Urinary bladder (tissue), 4 donors: ENCODE measurements at places on chromosomes 7 and 10. TPM values are rescaled to one million over a fixed set of nuclear protein-coding genes. Genes with fewer than 3 reads are reported as not detected.

EGR2 gene
- 2.3 TPM for total RNA-seq

- no peak for DNase-seq
Observed at GRCh38 chr10:97333351-97333600, 1.3 kb downstream of the FRAT2 start.

TMEM213 gene
- total RNA-seq, result not detected

GRCh38 chr7:80971225-80971624, 52.4 kb upstream of the SEMA3C start:
- no peak for DNase-seq

- DNase-seq, result no peak
Observed at GRCh38 chr10:118259288-118259906, 82.7 kb downstream of the FAM204A start.

DNA sequence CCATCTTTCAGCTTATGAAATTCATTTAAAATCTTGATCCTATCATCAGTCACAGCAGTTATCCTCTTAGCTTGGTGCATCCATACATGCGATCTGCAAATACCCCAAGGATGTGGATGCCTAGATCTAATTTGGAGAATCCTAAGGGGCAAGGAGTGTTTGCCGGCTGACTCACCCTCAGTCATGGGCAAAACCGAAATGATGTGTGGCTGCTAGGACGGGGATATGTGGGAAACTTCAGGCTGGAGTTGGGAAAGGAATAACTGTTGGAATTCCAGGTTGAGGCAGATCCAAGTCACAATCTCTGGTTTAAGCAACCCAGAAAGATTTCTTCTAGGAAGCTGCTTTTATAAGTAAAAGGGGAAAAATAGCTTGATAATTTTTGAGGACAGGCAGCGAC, 19.7 kb upstream of the GOT1 start:
- DNase-seq, result no peak

AZGP1 gene
- 1.9 TPM for total RNA-seq

CC2D2B gene
- 13.1 TPM for total RNA-seq

MKX gene
- total RNA-seq, result 6.2 TPM

DNA sequence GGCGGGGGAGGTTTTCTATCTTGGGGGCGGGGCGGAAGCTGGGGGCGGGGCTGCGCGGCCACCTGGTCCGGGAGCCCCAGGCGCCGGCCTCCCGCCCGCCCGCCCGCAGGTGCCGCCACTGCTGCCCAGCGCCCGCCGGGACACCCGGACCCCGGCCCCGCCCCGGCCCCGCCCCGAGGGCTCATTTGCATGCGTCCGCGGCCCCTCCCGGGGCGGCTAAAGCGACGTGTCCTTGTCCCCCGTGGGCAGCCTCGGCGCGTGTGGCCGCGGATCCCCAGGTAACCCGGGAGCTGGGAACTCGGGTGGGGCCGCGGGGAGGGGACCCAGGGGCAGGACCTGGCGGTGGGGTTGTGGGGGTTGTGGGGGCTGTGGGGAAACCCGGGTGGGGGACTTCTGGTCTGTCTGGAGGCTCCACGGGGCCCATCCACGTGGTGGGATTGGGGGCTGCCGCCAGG, at the start of gene BHLHA15:
Gene BHLHA15, plus strand, starts transcription at position 219 of the 455 bp plus-strand sequence. CDS start 871 bp downstream, outside the sequence.
- DNase-seq, result no peak

DNA sequence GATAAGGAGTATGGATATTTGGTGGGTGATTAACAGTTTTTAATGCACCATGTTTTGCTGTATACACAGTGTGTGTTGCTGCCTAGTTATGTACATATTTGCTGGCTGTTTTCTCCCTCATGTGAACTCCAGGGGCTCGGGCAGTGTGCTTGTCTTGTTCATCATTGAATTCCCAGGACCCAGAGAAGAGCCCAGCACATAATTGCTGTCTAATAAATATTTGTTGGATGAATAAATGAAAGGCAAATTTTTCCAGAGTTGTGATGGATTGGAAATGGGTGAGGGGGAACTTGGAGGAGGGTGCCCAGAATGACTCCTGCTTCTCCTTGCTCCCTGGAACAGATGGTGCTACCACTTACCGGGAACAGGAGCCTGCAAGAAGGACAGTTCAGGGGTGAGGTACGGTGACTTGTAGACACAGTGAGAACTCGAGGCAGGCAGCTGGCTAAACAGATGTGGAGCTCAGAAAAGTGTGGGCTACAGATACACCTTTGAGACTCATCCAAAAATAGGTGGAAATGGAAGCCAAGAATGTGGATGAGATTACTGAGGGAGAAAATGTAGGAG, 586.8 kb upstream of the MGMT start:
- no peak for DNase-seq

- no peak for DNase-seq
Observed at GRCh38 chr7:29610086-29610485, 46.5 kb downstream of the PRR15 start.

- no peak for DNase-seq
Observed at GRCh38 chr10:45444976-45445898, 71.2 kb downstream of the ALOX5 start.

FOXI2 gene
- total RNA-seq, result not detected

DNA sequence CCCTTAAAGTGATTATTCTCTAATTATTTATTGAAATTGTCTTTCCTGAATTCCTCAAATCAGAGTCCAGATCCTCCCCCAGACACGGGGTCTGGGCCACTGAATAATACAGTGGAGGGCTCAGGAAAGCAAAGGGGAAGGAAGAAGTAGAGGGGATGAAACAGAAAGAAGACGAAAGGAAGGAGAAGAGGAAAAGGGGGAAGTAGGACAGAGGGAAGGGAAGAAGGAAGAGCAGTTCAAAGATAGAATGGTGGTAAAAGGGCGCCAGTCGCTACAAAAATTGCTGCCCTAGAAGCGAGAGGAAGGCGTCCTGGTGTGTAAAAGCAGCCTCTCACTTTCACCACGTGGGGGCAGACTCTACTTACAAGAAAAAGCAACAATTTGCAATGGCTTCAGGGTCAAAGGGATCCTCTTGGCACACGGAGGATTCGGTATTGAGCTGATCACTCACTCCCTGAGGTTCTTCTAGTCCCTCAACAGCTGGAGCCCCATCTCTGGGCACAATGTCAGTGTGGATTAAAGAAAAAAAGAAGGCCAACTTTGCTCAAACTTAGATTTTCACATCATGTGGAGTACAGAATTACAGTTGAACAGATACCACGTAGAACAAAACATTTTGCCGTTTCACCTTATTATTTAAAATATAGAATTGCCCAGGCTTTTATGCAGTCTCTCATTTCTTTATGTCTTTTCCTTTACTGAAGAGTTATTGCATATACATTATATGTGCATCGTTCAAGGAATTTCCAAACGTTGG, 31.4 kb upstream of the NPVF start:
- peak; percentile 50 for DNase-seq

RTKN2 gene
- total RNA-seq, result 12.2 TPM

- DNase-seq, result no peak
Observed at GRCh38 chr10:88118729-88119128, 255.3 kb downstream of the PTEN start.

DNA sequence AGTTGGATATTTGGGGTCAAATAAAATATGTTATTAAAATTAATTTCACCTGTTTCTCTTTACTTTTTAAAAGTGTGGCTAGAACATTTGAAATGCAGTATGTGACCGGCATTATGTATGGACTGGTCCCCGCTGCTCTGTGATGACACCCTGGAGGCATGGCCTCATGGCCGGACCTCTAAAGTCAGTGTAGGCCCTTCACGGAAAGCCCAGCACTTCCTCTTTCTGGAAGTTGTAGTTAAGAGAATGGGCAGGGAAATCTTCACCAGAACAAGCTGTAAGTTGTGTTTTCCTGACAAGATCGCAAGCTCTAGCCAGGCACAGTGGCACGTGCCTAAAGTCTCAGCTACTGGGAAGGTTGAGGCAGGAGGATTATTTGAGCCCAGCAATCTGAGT, 38.3 kb upstream of the SRGN start:
- DNase-seq, result no peak

WDR86 gene
- 6.8 TPM for total RNA-seq

DNA sequence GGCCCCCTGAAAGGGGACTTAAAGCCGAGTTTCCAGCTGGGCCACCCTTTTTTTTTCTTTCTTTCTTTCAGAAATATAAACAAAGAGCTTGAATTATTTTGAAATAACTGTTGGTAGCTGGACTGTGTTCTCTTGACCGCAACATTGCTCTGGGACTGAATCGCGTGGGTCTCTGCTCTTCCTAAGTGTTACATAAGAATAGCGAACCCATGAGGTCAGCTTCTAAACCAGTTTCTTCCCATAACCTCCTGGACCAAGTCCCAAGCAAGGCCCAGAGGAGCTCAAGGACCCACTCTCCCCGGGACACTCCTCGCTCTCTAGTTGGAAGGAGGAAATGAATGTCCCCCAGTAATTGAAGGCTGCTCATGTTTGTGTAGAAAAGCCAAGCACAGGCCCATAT, 91.1 kb downstream of the CXCL12 start:
- DNase-seq, result no peak

- DNase-seq, result no peak
Observed at GRCh38 chr10:33832124-33832787, 497.8 kb upstream of the NRP1 start.

- DNase-seq, result no peak
Observed at GRCh38 chr7:29990931-29991330, 1.3 kb upstream of the SCRN1 start.

TMEM273 gene
- total RNA-seq, result 14.4 TPM

DNA sequence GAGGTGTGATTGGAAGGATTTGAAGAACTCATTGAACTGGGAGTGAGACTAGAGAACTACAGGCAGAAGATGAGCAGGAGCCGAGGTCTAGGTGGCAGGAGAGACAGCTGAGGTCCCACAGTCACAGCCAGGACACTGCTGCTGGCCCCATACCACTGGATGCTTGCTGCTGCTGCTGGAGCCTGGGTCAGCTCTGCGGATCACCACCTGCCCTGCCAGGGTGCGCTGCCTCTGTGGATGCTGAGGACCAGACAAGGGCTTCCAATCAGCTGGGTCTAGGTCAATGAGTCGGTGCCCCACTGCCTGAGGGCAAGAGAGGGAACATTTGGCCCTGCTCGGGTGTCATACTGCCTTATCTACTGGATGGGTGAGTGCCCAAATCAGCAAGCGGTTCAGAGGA, 94.4 kb downstream of the FRMD4A start:
- no peak for DNase-seq

- no peak for DNase-seq
Observed at GRCh38 chr10:62083412-62084267, 182.1 kb downstream of the ARID5B start.

AKR1E2 gene
- 23.0 TPM for total RNA-seq

DNA sequence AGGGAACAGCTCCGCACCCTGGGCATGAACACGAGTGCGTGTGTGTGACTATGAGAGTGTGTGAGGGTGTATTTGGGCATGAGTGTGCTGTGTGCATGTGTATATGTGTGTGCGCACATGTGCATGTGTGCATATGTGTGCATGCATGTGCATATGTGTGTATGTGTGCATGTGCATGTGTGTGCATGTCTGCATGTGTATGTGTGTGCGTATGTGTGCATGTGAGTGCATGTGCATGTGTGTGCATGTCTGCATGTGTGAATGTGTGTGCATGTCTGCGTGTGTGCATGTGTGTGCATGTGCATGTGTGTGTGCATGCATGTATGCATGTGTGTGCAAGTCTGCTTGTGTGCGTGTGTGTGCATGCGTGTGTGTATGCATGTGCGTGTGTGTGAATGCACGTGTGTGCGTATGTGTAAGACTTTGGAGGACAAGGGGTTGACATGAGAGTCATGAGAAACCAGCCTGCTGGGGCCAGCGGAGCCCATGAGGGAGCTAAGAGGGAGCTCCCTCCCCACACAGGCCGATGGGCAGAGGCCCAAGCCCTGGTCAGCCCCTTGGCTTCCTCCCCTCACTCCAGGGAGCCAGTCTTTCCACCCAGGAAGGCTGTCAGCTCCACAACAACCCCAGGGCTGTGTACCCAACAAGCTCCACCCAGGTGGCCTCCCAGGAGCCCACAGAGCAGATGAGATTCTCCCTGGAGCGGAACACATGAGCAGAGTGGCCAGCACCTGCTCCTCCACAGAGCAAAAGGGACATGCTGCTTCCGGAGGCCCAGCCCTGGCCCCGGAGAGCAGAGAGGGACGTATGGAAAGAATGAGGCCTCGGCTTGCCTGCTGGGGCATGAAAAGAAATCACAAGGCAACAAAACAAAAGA, 142.5 kb upstream of the PPP2R2D start:
- DNase-seq, result no peak

- DNase-seq, result no peak
Observed at GRCh38 chr7:27173511-27173955, 587 bp downstream of the HOXA10 start.

GRCh38 chr10:95835149-95835860, 72.5 kb upstream of the CC2D2B start:
- no peak for DNase-seq

NUP42 gene
- 50.4 TPM for total RNA-seq

DNA sequence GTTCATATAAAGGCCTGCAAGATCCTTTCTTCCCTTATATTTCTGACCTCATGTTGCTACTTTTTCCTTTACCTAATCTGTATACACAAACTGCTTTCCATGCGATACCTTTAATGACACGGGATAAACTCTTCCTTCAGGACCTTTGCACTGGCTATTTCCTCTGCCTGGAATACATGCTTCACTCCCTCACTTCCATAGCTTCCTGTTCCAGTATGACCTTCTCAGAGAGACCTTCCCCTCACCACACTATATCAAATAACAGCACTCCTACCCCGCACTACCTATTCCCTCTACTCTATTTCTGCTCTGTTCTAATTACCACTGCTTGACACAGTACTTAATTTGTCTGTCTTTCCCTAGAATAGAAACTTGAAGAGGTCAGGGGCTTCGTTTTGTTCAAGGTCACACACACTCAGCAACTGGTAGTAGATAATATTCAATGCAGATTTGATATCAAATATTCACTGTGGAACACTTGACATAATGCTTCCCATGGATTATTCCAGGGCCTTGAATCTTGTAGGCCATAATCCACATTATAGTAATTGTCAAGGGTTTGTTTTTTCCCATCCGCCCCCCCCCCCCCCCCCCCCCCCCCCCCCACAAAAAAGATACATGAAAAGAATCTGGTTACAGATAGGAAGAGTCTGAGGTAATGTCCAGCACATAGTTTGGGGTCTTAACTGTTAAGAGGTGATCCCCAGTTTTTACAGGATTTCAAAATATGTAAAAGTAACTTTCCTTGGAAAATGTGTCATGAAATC, 11.1 kb downstream of the SYPL1 start:
- no peak for DNase-seq

DNTT gene
- total RNA-seq, result not detected

GRCh38 chr7:4825081-4825480, 36.7 kb downstream of the PAPOLB start:
- no peak for DNase-seq

GRCh38 chr10:120760253-120760652, 90.9 kb upstream of the WDR11 start:
- DNase-seq, result no peak

GRCh38 chr10:79444199-79445119, 965 bp downstream of the ZCCHC24 start:
- no peak for DNase-seq

- no peak for DNase-seq
Observed at GRCh38 chr10:11225935-11226334, 208.3 kb downstream of the CELF2 start.
